ENCODE measurements at places on chromosomes 7 and 10.
A peak's percentile ranks its signal among the peaks of the same experiment; 100 is the strongest.

DNA sequence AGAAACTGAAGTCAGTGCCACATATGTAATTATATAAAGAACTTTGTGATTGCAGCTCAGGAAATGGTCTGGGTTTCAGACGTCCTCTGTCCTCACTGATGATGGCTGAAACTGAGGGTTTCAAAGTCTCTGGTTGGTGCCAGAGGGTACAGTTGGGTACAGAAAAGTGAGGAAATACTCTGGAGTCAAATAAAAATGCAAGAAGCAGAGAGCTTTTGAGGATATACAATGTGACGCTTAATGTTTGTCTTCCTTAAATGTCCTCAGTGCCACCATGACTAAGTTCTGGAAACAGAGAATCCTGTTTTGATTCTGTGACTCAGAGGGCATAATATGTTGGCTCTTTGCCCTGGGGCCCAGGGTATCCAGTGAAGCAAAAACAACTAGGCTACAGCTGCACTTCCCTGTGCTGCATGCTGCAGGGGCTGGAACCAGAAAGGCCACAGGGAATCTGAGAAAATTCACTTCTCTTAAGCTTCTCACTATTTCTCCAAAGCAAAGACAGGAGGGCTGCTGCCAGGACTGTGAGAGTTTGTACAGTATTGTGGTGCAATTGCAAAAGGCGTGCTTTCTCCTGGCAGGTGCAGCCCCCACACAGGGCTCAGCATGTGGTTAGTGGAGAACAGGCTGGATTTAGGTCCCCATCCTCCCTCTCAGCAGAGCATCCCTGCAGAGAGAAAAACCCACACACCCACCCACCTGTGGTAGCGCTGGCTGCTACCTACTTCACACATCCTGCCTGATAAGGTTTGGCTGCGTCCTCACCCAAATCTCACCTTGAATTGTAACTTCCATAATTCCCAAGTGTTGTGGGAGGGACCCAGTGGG lies 169.5 kb upstream of the SVIL start:
- DNase-seq, result no peak

DNA sequence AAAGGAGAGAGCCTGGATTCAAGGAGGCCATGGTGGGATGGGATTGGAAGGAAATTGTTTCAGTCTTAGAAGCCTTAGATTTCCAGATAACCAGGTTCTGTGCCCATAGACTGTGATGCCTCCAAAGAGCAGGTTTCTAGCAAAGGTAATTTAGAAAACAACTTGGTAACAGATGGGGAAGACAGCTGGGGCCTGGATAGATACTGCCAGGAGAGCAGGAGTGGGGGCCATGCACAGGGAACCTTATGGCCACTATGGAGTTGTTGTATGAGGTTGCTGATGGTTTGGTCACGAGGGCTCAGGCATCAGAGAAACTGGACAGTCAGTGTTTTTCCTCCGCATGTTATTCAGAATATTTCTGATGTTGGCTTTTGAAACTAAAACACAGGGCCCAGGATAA lies 901.9 kb downstream of the LRMDA start:
- DNase-seq, result no peak

GRCh38 chr7:50069613-50070012 lies 23.4 kb downstream of the ZPBP start:
- no peak for DNase-seq

DNA sequence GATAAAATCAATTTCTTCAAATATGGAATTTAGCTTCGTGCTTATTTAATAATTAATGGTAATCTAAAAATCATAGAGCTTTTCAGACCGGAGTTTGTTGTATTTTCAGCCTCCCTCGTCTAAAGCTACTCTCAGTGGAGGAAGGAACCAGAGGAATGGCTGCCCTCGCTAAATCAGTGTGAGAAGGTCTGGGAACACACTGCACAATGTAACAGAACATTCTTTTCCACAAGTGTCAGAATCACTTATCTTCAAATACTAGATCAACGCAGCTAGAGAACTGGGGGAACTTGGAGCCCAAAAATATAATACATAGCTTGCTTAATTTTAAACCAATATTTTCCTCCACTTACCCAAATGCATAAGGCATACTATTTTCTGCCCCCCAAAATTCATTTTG lies 148.5 kb downstream of the MTERF1 start:
- DNase-seq, result no peak

- DNase-seq, result no peak
These were observed 26.9 kb downstream of the EVX1 start for GRCh38 chr7:27269455-27269854.

DNA sequence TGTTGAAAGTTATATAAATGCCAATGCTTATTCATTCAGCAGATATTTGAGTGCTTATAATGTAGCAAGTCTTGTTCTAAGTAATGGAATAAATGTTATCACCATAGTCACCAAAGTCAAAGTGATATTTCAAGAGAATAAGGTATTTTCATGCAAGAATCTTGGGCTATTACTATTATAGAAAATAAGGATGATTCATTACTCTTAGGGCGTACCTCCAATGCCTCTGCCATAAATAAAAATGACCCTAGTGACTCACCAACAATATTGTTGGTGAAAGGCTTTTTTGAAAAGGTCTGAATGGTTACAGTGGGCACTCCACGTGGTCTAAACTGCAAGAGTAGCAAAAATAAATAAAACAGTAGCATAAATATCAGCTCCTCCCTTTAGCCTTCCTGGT lies 68.4 kb downstream of the RALA start:
- no peak for DNase-seq

- DNase-seq, result no peak
These were observed 1.2 kb downstream of the CLDN15 start for GRCh38 chr7:101236292-101236835.

GRCh38 chr10:111125102-111125501 lies 48.3 kb downstream of the ADRA2A start:
- DNase-seq, result no peak

GRCh38 chr10:37948210-37948609 lies 28.2 kb downstream of the ZNF25 start:
- no peak for DNase-seq

- DNase-seq, result peak; percentile 1
These were observed 575 bp downstream of the DLG5 start for GRCh38 chr10:77925795-77926565.

DNA sequence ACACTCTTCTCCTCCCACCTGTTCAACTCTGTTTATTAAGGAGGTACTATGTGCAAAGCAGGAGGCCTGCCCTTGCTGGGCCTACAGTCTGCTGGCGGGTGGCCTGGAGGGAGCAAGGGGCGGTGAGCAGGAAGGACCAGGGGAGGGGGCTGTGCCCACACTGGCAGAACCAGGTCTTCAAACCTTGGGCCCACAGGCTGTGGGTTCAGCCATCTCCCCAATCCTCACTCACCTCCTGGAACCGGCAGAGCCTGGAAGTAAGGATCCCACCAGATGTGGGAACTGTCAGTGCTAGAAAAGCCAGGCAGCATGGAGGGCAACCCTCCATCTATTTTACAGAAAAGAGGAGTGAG lies 50.8 kb downstream of the CAMK2B start:
- no peak for DNase-seq

- DNase-seq, result no peak
These were observed 143.3 kb upstream of the DKK1 start for GRCh38 chr10:52170776-52171175.

GRCh38 chr7:121752706-121753105 lies 120.3 kb upstream of the PTPRZ1 start:
- DNase-seq, result no peak

DNA sequence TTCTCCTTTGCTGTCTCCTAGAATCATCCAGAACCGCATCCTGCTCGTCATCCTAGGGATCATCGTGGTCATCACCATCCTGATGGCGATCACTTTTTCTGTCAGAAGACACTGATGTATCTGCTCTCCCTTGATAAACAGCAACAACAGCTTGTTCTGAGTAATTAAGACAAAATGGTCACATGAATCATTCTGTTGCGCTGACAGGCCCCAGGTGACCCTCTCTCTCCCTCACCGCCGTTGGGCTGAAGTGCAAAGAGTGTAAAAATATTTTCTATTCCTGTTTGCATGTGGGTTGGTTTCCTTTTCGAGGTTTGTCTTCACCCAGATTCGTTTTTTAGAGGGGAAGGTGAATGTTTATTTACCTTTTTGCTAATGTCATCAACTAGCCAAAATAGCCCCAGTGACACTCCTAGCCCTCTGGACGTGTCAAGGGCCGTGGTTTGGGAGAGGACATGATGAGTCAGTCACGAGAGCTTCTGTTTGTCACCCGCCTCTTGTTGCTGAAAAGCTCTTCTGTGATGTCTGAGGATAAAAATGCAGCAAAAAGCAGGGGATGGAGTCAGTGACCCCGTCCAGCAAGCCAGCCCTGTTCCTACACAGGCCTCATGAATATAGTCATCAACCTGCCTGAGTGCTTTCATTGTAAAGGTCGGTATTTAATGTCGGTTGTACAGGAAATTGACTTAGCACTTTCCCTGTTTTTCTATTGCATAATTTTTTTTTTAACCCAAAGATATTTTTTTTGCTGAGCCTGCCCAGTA lies 134.6 kb upstream of the TCF7L2 start:
- DNase-seq, result no peak

- no peak for DNase-seq
These were observed 114.5 kb downstream of the TMEM130 start for GRCh38 chr7:98755138-98755898.

DNA sequence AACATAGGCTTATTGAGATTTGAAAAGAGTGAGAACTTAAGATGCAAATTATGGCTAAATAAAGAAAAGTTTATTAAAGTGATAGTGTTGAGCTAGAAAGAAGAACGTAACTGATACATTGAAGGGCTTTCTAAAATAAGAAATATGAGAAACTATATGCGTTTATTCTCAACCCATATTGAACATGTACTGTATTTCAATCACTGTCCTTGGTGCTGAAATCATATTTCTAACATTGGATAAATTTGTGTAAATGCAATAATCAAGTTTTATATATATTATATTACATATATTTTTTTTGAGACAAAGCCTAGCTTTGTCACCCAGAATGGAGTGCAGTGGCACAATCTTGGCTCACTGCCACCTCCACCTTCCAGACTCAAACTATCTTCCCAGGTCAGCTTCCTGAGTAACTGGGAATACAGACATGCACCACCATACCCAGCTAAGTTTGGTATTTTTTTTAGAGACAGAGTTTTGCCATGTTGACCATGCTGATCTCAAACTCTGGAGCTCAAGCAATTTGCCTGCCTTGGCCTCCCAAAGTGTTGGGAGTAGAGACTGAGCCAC lies 1065.8 kb downstream of the REEP3 start:
- no peak for DNase-seq

- no peak for DNase-seq
These were observed 31.9 kb downstream of the XRCC2 start for GRCh38 chr7:152643979-152644559.

- DNase-seq, result no peak
These were observed 13.4 kb downstream of the CTBP2 start for GRCh38 chr10:125146791-125147579.

- no peak for DNase-seq
These were observed 283.3 kb downstream of the FRMD4A start for GRCh38 chr10:14047431-14047830.

DNA sequence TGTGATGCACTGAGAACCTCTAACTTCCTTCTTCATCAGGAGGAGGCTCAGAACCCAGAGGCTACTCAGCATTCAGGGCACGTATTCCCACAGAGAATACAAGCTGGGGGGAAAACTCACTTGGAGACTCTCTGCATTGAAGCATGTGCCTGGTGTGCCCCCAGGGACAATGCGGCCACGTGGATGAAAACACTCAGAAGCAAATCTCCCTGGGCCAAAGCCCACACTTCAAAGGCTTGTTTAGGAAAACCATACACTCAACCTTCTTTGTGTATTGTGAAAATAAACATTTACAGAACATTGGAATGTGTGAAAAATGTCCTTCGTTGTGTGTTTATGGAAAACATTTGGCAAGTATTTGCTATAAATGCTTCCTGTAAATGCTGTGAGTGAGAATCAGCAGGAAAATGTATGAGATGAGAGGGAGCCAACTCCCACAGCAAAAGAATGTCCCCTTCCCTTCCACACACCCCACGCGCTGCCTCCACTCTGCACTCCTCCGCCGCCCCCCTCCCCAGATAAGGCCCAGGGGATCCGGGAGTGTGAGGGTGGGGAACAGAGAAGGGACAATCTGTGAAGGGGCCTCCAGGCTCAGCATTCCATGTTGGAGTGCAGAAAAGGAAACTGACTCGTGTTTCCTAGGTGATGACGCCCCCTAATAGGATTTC lies 339.5 kb downstream of the ELMO1 start:
- DNase-seq, result no peak

- DNase-seq, result no peak
These were observed 72.3 kb downstream of the CLEC2L start for GRCh38 chr7:139595806-139596205.

DNA sequence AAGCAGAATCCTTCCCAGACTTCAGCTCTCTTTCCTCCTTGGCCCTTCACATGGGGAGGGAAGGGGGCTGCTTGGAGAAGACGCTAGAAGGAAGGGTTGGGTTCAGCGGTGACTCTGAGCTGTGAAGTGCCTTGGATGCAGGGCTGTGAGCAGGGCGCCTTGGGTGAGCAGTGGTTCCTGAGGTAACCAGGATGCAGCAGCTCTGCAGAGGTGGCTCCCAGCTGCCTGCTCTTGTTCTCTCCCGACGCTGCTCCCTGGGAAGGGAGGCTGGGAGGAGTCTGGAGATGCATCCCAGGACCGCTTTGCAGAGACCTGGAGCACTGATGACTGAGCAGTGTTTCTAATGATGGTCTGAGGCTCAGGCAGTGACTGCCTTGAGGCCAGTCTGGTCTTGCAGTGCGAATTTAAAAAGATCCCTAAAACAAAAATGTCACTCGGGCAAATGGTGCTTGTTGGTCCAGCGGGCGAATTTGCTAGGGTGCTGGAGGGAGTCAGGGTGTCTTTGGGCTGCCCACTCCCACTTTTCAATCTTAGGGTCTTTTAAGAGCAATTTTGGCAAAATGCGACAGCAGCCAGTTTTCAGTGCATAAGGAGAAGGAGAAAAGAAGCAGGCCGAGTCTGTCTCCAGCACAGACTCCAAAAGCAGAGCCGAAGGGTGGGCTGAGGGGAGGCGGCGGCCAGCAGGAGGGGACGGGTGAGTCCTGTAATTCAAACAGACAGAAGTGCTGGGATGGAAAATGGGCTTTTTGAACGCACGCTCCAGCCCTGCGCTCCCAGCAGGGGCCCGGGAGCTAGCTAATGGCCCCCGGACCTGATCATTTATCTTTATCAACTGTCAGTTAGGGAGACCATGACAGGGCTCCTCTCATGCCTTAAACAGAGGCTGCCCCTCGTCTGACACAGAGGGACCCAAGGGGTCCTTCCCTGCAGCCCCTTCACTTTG lies 191.2 kb upstream of the SHH start:
- DNase-seq, result no peak

All from activated T-helper 1 cell treated with anti-CD3 and anti-CD28 coated beads, Interleukin-2, amount 50 U/mL, for 16 hours (primary cell).